Ascending aorta (tissue), 2 donors: ENCODE measurements at places on chromosomes 16 and 17. TPM values are rescaled to one million over a fixed set of nuclear protein-coding genes. Genes with fewer than 3 reads are reported as not detected.
A peak's percentile ranks its signal among the peaks of the same experiment; 100 is the strongest.

DNA sequence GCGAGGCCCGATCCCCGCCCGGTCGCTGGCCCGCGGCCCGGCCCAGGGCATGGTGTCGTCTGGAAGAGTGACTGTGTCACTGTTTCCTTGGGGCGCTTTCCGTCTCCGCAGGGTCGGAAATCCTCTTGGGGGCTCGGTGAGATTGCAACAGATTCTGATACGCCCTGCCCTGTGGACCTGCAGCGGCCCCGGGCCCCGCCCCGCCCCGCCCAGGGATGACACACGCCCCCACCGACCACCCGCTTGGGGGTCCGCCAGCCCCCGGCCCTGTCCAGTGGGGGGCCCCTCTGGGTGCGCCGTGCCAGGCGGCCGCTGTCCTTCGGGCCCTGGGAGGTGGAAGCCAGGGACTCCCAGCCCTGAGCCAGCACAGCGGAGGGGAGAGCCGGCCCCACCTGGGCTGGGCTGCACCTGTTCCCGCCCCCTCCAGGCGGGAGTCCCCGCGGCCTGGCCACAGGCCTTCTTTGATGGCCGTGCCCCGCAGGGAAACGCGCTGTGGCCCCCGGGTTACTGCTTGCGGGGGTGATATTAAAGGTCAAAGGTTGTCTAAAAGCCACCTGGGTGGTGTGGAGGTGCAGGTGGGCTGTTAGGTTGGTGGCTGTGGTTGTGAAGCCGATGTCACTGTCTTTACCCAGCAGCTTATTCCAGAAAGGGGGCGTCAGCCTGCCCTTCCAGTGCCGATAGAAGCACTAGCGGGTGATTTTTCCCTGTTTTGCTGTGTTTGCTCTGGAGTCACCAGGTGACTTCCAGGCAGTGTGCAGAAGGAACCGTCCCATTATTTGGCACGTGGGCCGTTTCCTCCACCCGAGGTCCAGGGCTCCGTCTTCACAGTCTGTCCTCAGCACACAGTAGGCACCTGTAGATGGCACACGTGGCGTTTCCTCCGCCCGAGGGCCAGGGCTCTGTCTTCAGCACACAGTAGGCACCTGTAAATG, 752 bp downstream of the TBC1D24 start:
- H3K4me1 ChIP-seq = peaks cover 21% of the 10 kb centered on the region
- no peaks in the 10 kb centered on the region for H3K36me3 ChIP-seq
- no peak overlapping the region for H3K27ac ChIP-seq
- H3K4me3 ChIP-seq = peak overlapping the region; percentile 76
- DNase-seq = no peak

Gene FBXW10
- not detected for total RNA-seq

DNA sequence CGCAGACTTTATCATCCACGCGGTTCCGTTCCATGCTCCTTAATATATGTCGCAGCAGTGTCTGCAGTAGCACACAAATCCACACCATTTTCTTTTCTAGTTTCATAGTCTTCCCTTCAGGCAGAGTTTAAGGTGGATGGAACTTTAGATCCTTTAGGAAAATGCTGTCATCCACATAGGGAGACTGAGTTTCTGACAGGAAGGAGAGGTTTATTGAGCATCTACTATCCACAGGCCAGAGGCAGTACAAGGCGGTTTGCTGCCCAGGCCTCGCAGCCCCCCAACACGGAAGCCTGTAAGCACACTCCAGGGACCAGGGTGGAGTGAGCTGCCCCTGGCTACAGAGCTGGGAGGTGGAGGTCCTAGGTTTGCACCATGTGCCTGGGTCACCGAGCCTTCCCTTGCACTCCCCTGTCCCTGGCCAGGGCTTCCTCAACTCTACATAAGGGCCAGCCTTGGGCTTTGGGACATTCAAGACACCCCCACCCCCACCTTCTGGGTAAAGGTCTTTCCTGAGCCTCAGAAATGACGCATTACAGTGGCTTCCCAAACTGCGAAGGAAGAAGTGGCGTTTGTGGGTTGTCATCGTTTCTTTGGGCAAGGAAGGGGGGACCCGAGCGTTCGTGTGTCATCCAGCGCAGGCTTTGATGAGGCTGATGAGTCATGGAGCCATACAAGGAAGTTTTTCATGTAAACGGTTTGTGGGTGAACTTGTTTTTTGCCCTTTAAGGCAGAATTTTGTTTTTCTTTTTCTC, 146.5 kb upstream of the PLCG2 start:
- H3K27me3 ChIP-seq = no peaks in the 10 kb centered on the region
- peak; percentile 50 for DNase-seq
- H3K4me1 ChIP-seq = no peaks in the 10 kb centered on the region
- no peak overlapping the region for H3K4me3 ChIP-seq
- no peaks in the 10 kb centered on the region for H3K36me3 ChIP-seq

DNA sequence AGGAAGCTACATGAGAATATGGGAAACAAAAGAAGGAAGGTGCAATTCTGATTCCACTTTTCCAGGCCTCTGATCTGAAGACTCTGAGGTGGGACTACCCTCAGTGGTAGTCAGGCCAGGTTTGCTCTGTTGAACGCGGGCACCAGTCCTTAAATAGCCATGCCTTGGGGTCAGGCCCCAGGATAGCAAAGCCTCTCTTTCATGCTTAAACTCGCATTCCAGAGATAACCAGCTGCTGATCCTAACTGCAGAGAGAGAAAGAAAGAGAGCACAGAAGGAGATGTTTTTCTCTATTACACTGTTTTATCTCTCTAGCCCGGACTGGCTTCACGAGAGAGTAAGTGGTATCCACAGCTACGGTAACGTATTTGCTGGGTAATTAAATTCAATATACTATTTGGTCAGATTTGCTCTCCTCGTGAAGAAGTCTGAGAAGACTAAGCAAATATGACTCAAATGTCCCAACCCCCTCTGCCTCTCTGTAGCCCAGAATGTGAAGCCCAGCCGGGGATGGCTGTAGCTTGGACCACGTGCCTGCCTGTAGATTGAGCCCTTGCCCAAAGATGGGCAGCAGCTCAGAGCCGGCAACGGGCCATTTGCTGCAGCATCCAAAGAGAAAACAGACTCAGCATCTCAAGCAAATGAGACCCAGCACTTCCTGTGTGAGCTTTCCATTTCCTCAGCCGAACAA, 122.2 kb downstream of the SMG6 start:
- peaks cover 5% of the 10 kb centered on the region for H3K36me3 ChIP-seq
- H3K4me1 ChIP-seq = peaks cover 25% of the 10 kb centered on the region
- H3K27ac ChIP-seq = peak overlapping the region; percentile 84
- peak overlapping the region; percentile 39 for H3K4me3 ChIP-seq
- no peaks in the 10 kb centered on the region for H3K27me3 ChIP-seq

- no peak for DNase-seq
- peaks cover 40% of the 10 kb centered on the region for H3K36me3 ChIP-seq
- H3K27me3 ChIP-seq = no peaks in the 10 kb centered on the region
Observed at GRCh38 chr17:81509972-81510784, 2.4 kb downstream of the ACTG1 start.

DNA sequence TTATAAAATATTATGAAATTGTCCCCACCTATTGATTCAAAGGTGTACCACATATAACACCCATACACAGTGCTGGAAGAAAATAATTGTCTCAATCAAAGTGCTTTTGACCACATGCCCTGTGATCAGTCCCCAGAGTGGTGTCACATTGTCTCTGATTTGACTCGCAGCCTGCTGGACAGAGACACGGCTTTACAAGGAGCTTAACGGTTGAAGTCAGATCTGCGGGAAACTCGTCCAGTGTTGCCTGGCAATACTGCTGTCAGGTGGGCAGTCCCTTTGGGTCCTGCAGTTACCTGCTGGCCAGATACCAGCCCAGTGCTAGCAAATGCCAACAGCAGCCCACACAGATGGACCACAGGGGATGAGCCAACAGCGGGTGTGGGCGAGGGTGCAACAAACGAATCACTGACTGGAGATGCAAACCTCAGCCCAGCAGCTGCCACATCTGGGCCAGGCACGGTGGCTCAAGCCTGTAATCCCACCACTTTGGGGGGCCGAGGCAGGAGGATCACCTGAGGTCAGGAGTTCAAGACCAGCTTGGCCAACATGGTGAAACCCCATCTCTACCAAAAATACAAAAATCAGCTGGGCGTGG, 26.2 kb upstream of the SSTR2 start:
- no peaks in the 10 kb centered on the region for H3K4me1 ChIP-seq
- no peaks in the 10 kb centered on the region for H3K36me3 ChIP-seq
- no peak overlapping the region for H3K27ac ChIP-seq
- no peak for DNase-seq
- H3K27me3 ChIP-seq = no peaks in the 10 kb centered on the region
- H3K4me3 ChIP-seq = no peak overlapping the region

GRCh38 chr16:3148256-3149192, 13.7 kb downstream of the ZNF213 start:
- no peaks in the 10 kb centered on the region for H3K4me1 ChIP-seq
- no peaks in the 10 kb centered on the region for H3K36me3 ChIP-seq
- H3K27me3 ChIP-seq = no peaks in the 10 kb centered on the region
- no peak overlapping the region for H3K27ac ChIP-seq

DNA sequence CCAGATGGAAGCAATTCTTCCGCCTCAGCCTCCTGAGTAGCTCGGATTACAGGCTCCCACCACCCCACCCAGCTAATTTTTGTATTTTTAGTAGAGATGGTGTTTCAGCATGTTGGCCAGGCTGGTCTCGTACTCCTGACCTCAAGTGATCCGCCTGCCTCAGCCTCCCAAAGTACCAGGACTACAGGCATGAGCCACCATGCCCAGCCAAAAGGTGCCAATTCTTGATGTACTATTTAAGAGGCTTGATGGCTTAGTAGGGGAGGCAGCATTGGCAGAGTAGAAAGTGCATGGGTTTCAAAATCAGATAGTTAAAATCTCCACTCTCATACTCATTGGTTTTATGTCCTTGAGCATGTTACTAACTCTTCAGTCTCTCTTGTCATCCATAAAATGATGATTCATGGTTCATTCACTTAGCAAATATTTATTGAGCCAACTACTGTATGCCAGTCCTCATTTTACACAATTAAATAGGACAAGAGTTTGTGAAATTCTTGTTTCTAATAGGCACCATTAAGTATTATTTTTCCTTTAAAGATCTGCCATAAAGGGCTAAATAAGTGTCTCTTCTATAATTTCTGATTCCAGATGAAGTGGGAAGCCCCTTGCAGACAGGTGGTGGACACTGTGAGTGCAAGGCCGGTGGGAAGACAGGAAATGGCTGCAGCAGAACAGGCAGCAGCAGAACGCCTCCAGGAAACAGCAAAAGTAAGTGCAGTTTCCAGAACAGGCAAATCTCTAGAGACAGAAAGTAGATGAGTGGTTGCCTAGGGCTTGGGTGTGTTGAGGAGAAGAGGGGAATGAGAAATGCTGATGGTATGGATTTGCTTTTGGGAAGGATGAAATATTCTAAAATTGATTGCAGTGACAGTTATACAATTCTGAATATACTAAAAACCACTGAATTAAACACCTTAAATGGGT, 8.2 kb upstream of the RPL27 start:
- H3K4me1 ChIP-seq = no peaks in the 10 kb centered on the region
- DNase-seq = no peak
- H3K27ac ChIP-seq = no peak overlapping the region
- H3K36me3 ChIP-seq = peaks cover 61% of the 10 kb centered on the region
- no peak overlapping the region for H3K4me3 ChIP-seq

Gene DUS1L
- 111 TPM for total RNA-seq

GRCh38 chr17:7883781-7884386, 4.7 kb upstream of the CHD3 start:
- H3K4me3 ChIP-seq = peak overlapping the region; percentile 25
- DNase-seq = no peak
- no peaks in the 10 kb centered on the region for H3K27me3 ChIP-seq

Gene HOXB5
- 0.53 TPM for total RNA-seq

Gene SPHK1
- 120 TPM for total RNA-seq

GRCh38 chr16:85310868-85311585, 198.8 kb upstream of the CIBAR2 start:
- no peak overlapping the region for H3K27ac ChIP-seq
- no peaks in the 10 kb centered on the region for H3K27me3 ChIP-seq
- no peaks in the 10 kb centered on the region for H3K36me3 ChIP-seq
- H3K4me3 ChIP-seq = no peak overlapping the region
- DNase-seq = no peak

DNA sequence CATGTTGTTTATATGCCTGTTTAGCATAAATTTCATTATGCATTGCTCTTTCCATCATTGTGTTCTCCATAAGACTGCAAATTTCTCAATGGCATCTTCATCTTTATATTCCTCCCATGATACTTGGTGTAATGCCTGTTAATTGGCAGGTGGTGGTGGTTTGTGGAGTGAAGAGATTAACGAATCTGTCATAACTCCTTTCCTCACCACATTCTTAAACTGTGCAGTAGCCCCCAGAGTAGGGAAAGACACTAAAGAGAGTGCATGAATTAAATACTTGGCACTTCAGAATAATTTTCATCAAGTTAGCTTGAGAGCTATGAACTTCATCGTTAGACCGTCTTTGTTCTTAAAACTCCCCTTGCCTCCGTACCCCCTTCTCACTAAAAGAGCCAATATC, 329.7 kb downstream of the HS3ST3B1 start:
- no peaks in the 10 kb centered on the region for H3K36me3 ChIP-seq
- no peak overlapping the region for H3K4me3 ChIP-seq
- no peaks in the 10 kb centered on the region for H3K27me3 ChIP-seq

GRCh38 chr16:11576427-11577289, 10.1 kb downstream of the LITAF start:
- no peaks in the 10 kb centered on the region for H3K27me3 ChIP-seq
- H3K4me1 ChIP-seq = no peaks in the 10 kb centered on the region
- H3K36me3 ChIP-seq = peaks cover 4% of the 10 kb centered on the region
- DNase-seq = no peak
- no peak overlapping the region for H3K27ac ChIP-seq
- H3K4me3 ChIP-seq = no peak overlapping the region
